ENCODE measurements at places on chromosomes 4 and X. TPM values are rescaled to one million over a fixed set of nuclear protein-coding genes. Genes with fewer than 3 reads are reported as not detected.
A peak's percentile ranks its signal among the peaks of the same experiment; 100 is the strongest.

SUPT20HL2 gene
- total RNA-seq: not detected

PHOX2B gene
- not detected for total RNA-seq

STPG2 gene
- total RNA-seq: 0.37 TPM

SMIM31 gene
- total RNA-seq: not detected

SUPT20HL1 gene
- not detected for total RNA-seq

RGN gene
- not detected for total RNA-seq

HPSE gene
- under 0.01 TPM for total RNA-seq

GLRB gene
- 6.8 TPM for total RNA-seq

TRIM60 gene
- total RNA-seq: not detected

RTL5 gene
- total RNA-seq: 5.4 TPM

EVC gene
- total RNA-seq: 18.0 TPM

RNF150 gene
- total RNA-seq: 5.9 TPM

DRD5 gene
- not detected for total RNA-seq

SCD5 gene
- total RNA-seq: 16.9 TPM

VSIG4 gene
- 18.7 TPM for total RNA-seq

DNA sequence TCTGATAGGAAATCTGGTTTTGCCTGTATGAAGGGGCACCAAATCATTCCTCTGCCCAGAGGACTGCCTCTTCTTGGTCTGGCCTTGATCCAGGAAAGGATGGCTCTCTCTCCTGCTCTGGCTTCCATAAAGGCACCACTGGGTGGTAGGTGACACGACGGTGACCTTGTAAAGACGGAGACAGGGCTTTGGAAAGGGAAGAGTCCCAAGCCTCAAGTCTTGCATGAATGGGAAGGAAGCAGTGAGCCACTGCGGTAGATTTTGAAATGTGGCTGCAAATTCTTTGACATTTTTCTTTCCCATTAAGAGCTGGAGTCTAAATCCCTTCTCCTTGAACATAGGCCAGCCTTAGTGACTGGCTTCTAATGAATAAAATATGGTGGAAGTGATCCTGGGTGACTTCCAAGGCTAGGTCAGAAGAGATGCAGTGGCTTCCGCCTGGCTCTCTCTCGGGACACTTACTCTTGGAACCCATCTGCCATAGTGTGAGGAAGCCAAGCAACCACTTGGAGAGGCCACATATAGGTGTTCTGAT is 347.4 kb downstream of the BCOR start:
- DNase-seq: no peak

- no peak for DNase-seq
Measured at GRCh38 chr4:2449511-2450392, 19.2 kb upstream of the RNF4 start.

DNA sequence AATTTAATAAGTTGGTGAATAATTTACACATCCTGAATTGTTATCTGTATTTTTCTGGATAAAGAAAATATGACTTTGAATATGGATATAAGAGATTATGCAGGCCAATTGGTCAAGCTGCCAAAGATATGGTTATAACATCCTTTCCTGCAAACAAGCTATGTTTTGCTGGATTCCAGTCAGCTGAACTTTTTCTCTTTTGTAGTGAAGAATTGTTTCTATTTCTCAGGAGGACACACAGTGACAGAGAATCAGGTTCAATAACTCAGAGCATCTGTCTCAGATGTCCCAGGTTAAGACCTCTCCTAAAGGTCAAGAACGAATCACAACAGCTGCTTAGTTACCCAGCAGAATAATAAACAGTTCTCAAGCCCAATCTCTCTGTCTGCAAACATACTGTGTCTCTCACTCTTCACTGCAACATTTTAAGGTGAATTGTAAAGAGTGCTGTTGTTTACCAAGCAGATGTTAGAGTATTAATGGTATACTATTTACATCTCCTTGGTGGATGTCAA is 189.5 kb upstream of the ANKRD50 start:
- DNase-seq: no peak

DNA sequence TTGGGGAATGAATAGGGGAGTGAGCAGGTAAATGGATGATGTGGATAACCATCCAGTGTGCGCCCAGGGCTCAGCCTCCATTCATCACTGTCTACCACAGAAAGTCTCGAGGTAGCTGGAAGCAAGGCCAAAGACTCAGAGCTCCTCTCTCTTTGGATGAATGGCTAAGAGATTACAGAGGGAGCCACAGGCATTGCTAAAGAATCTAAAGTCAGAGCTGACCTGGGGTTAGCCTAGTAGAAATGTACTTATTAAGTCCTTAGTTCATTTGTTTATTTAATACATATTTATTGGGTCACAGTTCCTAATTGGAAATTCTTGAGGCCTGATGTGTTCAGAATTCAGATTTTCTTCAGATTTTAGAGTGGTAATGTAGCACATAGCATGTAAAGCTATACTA is 88.7 kb upstream of the HPF1 start:
- no peak for DNase-seq

GRCh38 chrX:72712094-72712755 is 1.9 kb downstream of the PHKA1 start:
- no peak for DNase-seq

DNA sequence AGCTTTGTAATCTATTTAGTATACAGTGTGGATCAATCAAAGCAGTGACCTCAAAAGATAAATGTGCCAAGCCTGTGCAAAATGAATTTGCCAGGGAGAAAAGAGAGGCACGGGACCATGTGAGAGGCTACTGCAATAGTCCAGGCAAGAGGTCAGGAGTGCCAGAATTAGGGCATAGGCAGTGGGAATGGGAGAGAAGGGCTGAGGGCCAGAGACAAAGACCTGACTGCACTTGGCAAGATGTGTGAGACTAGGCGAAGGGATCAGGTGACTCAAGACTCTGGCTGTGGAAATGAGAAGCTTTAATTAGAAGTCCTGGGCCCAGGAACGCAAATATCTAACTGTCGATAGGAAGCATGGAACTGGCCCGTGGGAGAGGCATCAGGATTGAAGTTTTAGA is 168.1 kb downstream of the DHX15 start:
- DNase-seq: no peak

DNA sequence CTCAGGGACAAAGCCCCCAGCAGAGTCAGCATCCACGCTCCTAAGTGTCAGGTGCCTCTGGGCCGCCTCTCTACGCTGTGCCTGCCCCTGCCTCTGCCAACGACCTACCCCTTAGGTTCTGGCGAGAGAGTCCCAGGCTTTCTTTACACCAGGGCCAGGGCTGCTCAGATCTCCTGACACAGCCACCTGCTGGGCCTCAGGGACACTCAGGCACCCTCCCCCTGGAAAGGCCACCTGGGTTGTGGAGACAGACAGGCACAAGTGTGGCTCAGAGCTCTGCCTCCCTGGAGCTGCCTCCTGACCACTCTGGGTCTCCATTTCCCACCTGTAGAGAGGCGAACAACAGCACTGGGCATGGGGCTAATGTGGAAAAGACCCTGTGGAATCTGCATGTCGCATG is 90.0 kb upstream of the ADRA2C start:
- no peak for DNase-seq

DNA sequence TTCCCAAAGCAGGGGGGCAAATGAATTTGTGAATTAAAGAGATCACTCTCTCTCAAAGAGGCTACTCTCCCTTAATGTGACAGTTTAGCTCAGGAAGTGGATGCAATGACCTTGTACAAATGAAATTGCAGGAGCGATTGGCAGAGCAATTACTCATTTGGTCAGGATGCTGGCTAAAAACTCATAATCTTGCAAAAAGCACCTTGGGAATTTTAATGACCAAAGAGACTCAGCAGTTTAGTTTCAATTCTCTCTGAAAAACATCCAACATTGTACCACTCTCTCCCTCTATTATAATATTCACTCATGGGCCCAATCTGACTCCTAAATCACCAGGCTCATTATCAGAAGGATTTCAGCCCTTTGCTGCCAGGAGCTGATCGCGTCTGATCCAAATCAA is 26.1 kb downstream of the PDGFC start:
- DNase-seq: no peak

- DNase-seq: no peak
Measured at GRCh38 chr4:161329852-161330251, 833.9 kb downstream of the FSTL5 start.

- DNase-seq: peak; percentile 39
Measured at GRCh38 chr4:151771664-151772063, 10.9 kb upstream of the GATB start.

DNA sequence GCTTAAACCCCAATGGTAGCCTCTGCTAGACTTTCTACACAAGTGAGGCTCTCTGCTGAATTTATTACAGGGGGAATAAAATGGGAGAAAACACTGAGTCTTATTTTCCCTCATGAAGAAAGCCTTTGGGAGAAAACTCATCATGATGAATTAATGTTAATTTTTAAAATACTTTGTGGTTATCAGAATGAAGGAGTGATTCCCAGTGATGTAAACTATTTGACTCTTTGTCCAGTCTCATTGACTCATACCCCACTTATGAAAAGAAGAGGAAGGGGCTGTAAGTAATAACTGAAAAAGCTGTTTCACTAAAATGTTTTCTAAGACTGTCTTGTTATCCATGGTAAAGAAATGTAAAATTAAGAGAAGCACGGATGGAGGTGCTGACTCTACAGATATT is 208.8 kb downstream of the GRIA3 start:
- no peak for DNase-seq

GRCh38 chr4:153480704-153481103 is 14.5 kb downstream of the TMEM131L start:
- no peak for DNase-seq

DNA sequence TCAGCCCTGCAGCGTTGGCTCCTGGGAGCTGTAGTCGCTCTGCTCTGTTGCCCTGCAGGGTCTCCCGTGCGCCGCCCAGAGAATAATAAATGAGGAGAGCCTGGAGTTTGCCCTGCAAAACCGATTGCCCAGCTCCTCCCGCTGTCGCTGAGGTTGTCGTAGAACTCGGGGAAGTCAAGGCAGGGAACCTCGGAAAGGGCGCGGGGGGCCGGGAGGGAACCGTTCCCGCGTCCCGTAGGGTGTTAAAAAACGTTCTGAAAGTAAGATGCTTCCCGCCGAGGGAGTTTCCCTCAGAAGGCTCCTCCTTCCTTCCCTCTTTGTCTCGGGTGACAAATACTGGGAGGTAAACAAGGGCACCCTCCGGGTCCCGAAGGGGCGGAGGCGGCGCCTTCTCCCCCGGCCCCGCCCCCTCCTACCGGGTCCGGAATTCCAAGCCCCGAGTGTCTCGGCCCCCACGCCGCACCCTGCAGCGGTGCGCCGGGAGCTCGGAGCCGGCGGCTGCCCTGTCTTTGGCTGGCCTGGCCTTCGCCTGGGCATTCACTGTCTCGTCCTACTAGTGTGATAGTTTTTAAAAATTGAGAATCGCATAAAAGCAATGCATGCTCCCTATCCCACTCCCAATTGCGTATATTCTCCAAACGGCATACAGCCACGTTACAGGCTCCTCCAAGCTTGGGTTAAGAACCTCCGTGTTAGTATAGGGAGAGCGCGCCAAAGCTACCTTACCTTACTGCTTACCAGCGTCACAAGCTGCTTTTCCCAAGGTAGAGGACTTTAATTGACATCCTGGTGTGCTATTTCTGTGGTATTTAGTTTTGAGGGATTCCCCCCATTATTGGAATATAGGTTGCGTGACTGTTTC is 964 bp upstream of the HMGB2 start:
- peak; percentile 53 for DNase-seq

GRCh38 chrX:101682723-101683122 is 23.1 kb upstream of the ARMCX2 start:
- DNase-seq: no peak
